ENCODE measurements at places on chromosomes 2 and 18.

DNA sequence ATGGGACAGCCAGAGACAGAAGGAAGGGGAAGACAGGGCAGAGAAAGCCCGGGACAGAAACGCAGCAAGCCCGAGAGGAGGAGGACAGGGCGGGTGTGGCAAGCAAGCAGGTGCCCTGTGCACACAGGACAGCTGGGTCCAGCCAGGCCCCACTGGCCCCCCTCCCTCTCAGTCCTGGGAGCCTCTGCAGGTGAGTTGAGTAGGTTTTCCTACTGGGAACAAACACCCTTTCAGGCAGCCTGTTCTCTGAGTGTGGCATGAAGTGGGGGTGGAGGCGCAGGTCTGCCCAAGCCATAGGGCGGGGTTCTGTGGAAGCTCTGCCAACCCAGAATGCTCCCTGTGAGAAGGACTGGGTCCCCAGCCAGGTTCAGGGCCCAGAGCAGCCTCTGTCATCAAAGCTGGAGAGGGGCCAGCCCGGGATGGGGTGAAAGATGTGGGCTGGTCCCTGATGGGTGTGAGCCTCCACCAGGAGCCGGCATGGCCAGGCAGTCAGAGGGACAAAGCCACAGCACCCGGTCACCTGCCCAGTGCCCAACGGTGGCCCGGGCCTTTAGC is 129.4 kb downstream of the TFCP2L1 start:
- no peak for DNase-seq

DNA sequence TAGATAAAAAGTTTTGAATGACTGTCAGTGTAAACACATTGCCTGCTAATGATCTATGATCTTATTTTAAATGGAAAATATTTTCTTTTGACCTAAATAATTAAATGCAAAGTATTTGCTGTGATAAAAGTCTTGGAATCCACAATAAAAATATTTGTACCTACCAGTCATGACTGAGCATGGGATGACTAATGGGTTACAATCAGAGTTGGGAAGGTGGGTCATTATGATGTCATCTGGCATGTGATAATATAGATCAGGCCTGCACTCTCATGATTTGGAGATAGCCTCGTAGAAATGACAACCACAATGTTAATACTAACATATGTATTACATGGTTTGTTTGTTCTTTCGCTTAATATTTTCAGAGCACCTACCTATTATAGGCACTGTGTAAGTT is 848.8 kb upstream of the KLHL29 start:
- DNase-seq = no peak

- DNase-seq = no peak
Measured at GRCh38 chr2:226607379-226607778, 192.2 kb downstream of the IRS1 start.

DNA sequence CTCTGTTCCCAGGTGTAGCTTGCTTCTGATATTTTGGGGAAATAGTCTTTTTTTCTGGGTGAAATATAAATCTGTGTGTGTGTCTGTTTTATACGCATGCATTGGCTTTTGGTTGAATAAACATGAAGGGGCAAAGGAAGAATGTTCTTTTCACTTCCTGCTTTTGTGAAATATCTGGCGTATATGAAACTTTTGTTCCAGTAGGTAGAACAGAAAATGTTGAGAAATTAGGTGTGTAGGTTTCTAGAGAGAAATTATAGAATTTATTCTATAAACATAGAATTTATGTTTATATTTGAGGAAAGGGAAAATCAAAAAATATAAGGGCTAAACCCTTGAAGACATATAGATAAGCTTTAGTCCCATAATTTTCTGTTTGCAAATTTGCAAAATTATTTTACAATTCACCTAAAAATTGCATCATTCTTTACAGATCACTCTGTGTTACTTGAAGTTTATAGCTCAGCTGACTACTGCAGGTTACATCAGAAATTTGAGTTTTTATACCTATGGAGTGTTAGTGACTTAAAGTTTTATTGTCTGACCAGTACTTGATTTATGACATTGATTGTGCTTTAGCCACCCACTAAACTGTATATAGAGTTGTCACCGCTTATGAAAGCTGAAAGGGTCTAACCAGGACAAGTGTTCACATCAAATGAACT is 116.1 kb downstream of the FAM117B start:
- DNase-seq = no peak

GRCh38 chr2:102826904-102827303 is 65.1 kb downstream of the TMEM182 start:
- no peak for DNase-seq

GRCh38 chr2:145593991-145594614 is 1074.2 kb upstream of the ZEB2 start:
- DNase-seq = no peak

DNA sequence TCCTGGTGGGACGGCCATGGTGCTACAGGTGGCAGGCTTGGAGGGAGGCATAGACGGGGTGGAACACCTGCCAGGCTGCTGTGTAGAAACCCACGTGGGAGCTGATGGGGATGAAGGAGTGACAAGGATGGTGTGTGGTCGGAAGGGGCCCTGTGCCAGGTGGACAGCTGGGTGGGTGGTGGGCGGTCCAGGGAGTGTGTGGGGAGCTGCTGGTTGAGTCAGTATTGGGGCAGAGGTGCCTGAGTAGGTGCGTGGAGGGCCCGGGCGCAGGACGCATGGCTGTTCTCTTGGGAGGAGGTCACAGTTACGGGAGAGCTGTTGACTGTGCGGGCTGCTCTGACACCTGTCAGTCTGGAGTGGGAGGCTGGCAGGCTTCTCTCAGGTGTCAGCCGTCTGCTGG is 12.6 kb upstream of the D2HGDH start:
- DNase-seq = no peak

- no peak for DNase-seq
Measured at GRCh38 chr2:190550137-190550536, 15.6 kb upstream of the NEMP2 start.

- DNase-seq = no peak
Measured at GRCh38 chr2:202426751-202427150, 50.6 kb downstream of the BMPR2 start.

DNA sequence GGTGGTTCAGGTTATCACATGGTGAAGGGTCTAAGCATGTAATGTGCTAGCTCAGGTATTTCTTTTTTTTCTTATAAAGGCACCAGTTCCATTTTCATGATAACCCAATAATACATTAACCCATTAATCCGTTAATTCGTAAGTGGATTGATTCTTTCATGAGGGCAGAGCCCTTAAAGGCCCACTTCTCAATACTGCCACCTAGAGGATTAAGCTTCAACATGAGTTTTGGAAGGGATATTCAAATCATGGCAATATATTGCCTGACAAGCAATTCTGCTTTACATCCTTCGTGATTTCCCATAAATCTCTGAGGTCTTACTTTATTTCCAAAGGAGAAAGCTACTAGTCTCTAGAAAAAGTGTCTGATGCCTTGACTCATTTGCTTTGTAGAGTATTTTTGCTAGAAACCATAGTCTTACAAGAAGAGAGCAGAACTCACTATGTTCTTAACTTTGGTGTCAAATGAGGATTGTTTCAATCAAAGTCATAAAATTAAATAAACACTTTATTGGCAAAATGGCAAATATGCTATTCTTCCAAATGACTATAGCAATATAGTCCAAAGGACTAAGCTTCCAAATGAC is 271.3 kb downstream of the KCNS3 start:
- DNase-seq = no peak

- DNase-seq = no peak
Measured at GRCh38 chr2:23361152-23361551, 23.8 kb upstream of the KLHL29 start.

GRCh38 chr2:74091391-74091790 is 56.3 kb downstream of the BOLA3 start:
- no peak for DNase-seq

DNA sequence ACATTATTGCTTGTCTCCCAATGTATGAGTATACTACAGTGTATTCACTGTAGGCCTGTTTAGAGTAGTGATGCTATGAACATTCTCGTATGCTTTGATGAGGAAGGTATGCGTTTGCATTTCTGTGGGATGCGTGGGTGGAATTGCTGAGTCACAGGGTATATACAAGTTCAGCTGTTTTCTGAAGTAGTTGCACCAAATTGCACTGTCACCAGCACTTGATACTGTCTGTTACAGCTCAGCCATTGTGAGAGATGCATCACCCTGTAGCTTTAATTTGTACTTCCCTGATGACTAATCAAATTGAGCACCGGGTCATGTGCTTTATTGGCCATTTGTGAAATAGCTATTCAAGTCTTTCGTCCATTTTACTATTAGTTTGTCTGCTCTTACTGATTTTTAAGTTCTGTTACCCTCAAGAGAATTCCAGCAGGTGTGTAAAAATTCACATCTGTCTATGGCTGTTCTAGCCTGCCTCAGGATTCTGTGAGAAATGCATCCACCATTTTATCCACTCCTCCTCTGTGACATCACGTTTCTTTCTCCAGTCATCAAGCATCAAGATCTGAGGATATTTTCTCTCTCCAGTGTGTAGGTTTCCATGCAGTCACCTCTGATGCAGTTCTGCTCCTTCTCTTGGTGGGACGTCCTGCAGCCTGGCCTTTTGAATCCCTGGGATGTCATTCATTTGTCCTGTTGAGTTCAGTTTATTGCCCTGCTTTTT is 72.5 kb downstream of the DGKD start:
- DNase-seq = no peak

- DNase-seq = no peak
Measured at GRCh38 chr2:120887320-120887697, 151.6 kb downstream of the GLI2 start.

DNA sequence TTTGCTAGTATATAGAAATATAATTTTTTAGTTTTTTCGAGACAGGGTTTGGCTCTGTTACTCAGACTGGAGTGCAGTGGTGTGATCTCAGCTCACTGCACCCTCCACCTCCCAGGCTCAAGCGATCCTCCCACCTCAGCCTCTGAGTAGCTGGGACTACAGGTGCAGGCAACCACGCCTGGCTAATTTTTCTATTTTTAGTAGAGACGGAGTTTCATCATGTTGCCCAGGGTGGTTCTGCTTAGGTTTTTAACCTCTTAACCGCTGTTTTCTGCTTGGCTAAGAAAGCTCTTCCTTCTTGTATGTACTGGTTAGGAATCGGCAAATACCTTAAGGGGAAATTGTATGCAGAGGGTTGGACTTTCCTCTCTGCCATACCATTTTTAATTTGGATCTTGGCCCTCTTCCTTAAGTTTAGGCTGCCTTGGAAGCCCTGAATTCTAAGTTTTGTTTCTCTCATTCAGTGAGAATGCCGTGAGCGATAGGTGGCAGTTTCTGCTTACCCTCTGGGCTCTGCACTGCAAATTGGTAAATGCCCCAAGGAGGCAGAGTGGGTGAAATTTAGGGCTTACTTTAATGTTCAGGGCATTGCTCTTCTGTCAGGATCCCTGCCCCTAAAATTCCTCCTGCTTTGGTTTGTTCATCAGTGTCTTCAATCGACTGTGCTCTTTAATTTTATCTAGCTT is 32.3 kb downstream of the EML6 start:
- DNase-seq = no peak

- no peak for DNase-seq
Measured at GRCh38 chr2:3450385-3451010, 68.8 kb downstream of the ADI1 start.

DNA sequence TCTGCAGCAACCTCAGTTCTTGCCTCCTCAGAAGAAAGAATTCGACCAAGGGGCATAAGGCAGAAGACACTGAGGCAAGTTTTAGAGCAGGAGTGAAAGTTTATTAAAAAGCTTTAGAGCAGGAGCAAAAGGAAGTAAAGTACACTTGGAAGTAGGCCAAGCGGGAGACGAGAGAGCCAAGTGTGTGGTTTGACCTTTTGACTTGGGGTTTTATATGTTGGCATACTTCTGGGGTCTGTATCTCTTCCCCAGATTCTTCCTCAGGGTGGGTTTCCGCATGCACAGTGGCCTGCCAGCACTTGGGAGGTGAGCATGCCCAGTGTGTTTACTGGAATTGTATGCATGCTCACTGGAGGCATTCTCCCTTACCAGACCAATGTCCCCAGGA is 59.3 kb upstream of the ANKRD44 start:
- DNase-seq = no peak

- no peak for DNase-seq
Measured at GRCh38 chr18:79587779-79588635, 91.6 kb upstream of the CTDP1 start.

GRCh38 chr18:56907771-56908170 is 239.1 kb upstream of the BOD1L2 start:
- no peak for DNase-seq

DNA sequence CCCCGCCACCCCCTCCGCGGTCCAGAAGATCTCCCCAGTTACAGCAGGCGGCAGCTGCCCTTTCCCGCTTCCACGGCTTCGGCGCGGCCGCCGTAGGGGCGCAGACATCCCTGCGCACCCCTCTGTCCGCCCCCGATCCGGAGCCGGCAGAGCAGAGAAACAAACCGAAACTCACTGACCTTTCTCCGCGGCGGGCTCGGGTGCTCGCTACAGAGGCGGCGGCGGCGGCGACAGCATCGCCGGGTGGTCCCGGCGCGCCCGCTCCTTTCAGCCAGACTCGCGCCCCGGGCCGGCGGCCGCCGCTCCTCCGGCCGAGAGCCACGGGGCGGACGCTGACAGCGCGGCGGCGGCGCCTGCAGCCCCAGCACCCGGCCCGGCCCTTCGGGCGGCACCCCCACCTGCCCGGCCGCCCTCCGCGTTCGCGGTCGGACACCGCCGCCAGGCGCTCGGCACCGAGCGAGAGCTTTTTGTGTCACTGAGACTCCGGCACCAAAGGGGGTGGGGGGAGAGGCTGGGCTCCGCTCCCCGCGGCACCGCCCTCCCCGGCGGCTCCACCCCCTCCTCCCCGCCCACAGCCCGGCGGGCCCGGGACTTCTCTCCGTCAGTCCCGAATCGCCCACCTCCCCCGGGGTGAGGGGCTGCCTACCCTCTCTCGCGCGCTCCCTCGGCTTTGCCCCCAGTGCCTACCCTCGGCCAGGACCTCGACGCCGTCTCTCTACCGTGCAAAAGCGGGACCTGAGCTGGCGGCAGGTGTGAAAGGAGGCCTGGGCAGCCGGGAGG is 1.4 kb upstream of the RNF152 start:
- peak; percentile 60 for DNase-seq

DNA sequence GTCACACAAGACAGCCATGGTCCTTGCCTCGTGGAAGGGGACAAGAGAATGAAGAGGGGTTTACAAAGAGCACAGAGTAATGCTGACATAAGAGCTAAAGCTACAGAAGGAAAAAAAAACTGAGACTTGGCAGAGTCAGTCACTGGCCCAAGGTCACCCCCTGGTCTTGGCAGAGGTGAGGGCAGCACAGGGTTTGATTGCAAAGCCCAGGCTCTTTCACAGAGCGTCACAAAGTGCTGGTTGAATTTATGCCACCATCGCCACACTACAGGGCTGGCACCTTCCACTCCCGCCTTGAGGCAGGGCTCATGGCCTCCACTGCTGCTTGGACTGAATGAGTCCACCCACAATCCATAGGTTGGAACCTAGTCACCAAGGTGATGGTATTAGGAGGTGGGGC is 190.2 kb downstream of the INHBB start:
- no peak for DNase-seq

- DNase-seq = no peak
Measured at GRCh38 chr2:26300234-26300925, 45.6 kb upstream of the SELENOI start.

GRCh38 chr2:140586379-140586778 is 1544.4 kb downstream of the LRP1B start:
- DNase-seq = no peak
